ENCODE measurements at places on chromosomes 7 and 10. TPM values are rescaled to one million over a fixed set of nuclear protein-coding genes. Genes with fewer than 3 reads are reported as not detected.

GRCh38 chr7:65287023-65287422 lies 86.6 kb upstream of the ZNF92 start:
- peak; percentile 54 for DNase-seq

DNA sequence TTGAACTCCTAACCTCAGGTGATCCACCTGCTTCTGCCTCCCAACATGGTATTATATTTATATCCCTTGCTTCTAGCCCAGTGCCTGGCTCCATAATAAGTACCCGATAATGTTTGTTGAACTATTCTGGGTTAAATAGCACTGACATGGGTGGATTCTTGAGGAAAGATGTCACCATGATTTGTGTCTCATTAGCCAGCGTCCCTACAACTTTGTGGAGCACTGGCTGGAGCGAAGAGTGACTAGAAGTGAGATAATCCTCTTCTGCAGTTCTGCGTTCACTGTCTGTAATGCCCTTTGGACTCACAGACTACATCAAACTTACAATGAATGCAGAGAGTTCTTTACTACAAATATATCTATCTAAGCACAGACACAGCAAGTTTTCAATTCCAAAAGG lies 16.9 kb upstream of the AKR1E2 start:
- DNase-seq: no peak

DNA sequence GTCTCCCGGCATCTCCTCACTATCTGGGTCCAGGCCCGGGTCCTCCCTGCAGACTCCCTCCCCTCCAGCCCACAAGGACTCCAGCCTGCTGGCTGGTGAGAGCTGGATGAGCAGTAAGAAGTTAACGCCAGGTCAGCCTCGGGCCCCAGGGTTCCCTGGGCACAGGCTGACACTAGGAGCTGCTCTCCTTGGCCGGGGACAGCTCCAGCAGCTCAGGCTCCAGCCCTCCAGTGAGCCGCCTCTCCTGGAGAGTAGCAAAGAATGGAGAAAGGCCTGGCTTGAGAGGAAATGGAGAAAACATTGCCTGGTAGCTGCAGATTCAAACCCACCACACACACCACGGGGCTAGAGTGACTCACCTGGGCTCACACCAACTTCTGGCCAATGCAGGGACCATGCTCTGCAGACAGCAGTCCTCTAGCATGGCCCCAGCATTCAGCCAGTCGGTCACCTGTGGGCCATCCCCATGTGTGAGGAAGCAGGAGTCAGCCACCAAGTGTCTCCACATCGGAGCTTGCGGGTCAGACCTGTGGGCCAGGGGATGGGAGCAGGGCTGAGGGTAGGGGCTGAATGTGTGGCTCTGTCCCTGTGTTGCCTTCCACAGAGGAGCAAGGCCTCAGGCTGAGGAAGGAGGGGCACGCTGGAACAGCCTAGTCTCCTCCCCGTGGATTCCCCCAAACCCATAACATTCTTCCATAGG lies 6.5 kb downstream of the SAP25 start:
- no peak for DNase-seq

DNA sequence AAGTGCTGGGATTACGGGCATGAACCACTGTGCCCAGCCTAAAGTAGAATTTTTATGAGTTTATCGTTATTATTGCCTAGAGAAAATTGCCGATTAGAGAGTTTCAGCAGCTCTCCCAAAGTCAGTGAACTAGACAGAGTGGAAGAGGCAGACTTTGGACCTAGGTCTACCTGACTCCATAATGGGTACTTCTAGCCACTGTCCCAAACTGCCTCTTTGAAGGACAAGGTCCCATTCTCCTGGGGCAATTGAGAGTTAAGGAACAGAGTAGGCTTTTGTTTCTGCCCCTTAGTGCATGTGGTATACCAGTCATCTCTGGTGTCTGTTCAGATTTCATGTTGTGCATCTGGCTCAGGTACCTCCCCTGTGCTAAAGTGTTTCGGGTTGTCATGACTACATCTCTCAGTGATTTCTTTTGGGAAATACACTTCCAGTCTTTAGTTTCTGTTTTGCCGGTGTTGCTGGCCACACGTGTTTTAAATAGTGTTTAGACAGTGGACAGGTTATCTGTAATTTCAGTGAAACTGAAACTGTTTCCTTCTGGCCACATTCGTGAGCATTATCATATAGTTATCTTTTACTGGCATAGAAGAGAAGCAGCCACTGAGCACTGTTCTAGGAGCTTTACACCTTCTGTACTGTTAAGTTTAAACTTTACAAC lies 4.7 kb downstream of the TMEM236 start:
- DNase-seq: no peak

GRCh38 chr10:6239213-6239991 lies 36.7 kb downstream of the PFKFB3 start:
- peak; percentile 93 for DNase-seq

DNA sequence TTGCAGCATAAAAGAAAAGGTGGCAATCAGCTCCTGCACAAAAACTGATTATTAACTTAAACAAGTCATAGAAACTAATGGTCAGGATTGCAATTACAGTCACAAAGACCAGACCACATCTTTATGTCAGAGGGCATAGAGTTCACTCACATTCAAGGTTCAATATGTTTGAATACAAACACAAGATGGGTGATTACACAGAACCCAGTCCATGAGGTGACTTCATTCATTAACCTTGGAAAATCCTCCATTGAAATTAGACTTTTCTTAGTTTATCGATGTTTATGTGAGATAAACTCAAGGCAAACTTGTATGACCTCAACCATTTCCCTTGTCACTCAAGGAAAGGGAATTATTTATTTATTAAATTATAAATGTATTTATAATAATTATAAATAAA lies 388.6 kb upstream of the LRRTM3 start:
- DNase-seq: no peak

DNA sequence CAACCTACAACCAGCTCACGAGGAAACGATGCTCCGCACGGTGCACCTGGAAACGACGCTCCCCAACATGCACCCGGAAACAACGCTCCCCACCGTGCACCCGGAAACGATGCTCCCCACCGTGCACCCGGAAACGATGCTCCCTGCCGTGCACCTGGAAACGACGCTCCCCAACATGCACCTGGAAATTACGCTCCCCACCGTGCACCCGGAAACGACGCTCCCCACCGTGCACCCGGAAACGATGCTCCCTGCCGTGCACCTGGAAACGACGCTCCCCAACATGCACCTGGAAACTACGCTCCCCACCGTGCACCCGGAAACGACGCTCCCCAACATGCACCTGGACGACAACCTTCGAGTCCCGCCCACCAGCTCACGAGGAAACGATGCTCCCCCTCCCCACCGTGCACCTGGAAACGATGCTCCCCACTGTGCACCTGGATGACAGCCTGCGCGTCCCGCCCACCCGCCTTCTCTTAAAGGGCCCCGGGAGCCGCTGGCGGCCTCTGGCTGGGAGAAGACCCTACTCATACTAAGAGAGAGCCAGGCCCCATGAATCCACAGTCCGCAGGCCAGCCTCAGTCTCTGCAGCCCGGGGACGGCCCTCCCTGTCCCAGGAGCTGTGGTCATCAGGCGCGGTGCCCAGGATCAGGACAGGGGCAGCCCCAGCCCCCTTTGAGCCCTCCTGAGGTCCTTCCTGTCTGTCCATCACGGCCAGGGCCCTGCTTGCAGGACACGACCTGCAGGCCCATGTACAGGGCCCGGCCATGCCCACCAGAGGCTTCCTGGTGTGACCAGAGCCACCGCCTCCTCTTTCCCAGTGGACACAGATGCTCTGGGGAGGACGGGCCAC lies 98.3 kb downstream of the PDGFA start:
- no peak for DNase-seq

DNA sequence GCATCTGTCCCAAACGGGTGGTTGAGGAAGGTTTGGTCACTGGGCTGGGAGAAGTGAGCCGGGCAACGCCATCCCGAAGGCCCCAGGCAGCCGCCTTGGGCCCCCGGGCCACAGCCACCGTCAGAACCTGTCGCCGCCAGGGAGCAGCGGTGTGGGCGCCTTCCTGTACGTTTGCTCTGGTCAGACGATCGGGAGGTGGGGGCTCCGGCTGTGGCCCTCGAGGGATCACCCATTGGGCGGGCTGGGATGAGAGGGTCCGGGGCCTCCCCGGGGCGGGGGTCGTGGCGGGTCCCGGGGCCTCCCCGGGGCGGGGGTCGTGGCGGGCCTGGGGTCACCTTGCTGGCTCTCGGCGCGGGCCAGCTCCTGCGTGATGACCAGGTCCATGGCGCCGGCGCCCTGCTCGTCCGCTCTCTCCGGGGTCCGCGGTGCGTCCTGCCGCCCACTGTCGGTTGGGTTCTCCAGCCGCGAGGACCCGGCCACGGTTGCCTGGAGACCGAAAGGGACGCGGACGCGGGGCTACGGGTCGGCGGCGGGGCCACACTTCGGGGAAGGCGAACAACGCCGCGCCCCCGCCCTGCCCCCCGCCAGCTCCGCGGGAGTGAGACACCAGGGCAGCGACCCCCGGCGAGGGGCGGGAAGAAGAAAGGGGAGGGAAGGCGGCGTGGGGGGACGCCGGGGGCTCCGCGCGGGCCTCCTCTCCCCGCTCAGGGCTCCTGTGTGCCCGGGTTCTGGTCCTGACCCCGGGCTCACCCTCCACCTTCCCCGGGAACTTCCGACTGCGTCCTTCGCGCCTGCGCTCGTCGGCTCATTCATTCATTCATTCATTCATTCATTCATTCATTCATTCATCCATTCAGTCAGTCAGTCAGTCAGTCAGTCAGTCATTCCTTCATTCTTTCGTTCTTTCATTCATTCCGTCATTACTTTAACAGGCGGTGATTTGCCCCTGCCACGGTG lies at the start of gene CFAP46:
TSS of gene CFAP46 (minus strand) at position 470 of the 957 bp plus-strand sequence. CDS start at position 384, 86 bp downstream.
- DNase-seq: peak; percentile 56

- DNase-seq: no peak
Measured at GRCh38 chr7:139061416-139061815, 25.6 kb upstream of the ZC3HAV1L start.

TMEM176A gene
- not detected for total RNA-seq

MICALL2 gene
- total RNA-seq: 13.4 TPM

MGAM2 gene
- total RNA-seq: not detected

RNF148 gene
- total RNA-seq: 0.86 TPM

AGR3 gene
- not detected for total RNA-seq

TRIM50 gene
- not detected for total RNA-seq

GOLGA7B gene
- total RNA-seq: 0.04 TPM

TAS2R40 gene
- total RNA-seq: not detected

LDB3 gene
- 0.16 TPM for total RNA-seq
